Esophagus mucosa (tissue), 1 donor: ENCODE measurements at places on chromosomes 13 and 19. TPM values are rescaled to one million over a fixed set of nuclear protein-coding genes. Genes with fewer than 3 reads are reported as not detected.

DNA sequence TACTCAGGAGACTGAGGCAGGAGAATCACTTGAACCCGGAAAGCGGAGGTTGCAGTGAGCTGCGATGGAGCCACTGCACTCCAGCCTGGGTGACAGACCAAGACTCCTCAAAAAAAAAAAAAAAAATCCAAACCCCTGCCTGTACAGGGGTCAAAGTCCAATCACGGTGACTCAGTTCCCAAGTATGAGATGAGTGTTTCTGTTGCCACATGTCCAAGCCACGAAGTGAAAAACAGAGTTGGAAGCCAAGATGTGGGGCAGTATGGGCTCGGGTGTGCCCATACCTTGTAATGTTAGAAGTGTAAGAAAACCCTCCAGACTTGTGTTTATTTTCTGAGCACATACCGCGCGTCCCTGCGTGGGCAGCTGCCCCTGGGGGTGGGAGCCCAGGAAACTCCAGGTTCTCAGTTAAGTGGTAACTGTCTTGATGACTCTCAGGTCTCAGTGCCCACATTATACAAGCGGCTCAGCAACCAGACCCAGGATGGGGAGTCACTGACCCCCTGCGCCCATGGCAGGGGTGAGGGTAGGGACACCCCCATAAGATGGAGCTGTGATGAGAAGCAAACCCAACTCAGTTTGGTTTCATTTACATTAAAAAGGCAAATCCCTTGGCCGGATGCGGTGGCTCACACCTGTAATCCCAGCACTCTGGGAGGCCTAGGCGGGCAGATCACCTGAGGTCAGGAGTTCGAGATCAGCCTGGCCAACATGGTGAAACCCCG lies 1.2 kb upstream of the GPX4 start:
- peak; percentile 20 for ATAC-seq

- ATAC-seq: no peak
These were observed 1.2 kb downstream of the DAZAP1 start for GRCh38 chr19:1408300-1409203.

DHDH gene
- 1.2 TPM for total RNA-seq

DNA sequence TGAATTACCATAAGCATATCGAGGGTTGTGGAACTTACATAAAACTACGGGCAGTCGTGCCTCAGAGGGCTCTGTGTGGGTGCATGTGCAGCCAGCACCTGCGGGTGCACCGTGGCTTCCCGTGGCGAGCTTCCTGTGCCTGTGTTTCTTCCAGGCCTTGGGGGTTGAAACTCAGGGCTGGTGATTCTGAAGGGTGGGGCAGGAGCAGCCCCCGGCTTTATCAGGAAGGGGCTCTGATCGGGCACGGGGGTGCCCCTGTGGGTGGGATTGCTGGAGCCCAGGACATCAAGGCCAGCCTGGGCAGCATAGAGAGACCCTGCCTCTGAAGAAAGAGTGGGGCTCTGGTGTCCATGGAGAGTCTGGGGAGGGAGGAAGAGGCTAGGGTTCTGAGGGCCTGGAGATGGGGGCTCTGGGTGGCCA lies 11.1 kb downstream of the ATP4B start:
- ATAC-seq: peak; percentile 6

KASH5 gene
- total RNA-seq: not detected

DNA sequence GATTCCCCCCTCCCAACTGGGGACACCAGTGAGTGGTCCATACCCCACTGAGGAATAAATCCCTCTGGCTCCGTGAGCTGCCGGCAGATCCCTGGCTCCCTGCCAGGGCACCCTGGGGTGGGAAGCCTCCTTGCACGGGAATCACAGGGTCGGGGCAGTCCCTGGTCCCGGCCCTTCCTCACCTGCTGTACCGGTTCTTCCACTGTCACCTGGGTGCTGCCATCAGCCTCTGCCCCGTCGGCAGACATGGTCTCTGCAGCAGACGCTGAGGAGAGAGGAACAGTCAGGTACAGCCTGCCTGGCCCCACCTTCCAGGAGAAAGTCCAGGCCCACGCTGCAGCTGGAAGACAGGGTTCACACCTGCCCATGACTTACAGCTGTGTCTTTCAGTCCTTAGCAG lies 6.3 kb downstream of the PLIN3 start:
- peak; percentile 92 for ATAC-seq

DUS3L gene
- total RNA-seq: 24.2 TPM

DNA sequence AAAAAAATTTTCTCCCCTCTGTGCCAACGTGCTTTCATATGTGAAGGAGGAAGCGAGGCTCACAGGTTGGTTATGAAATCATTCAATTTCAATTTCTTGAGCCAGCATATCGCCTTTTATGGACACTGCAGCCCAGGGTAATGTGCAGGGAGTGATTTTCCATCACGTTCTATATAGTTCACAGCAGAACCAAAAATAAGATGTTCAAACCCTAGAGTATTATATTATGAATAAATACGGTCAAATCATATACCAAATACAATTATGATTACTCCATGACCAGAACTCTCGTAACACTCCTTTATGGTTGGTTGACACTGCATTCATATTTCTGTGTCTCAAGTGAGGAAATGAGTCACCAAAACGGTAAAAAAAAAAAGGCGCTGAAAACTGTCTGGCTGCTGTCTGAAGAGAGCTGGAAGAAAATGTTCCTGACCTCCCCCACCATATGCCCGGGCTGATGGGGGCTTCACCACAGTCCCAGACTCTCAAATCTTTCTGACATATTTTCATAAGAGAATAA lies 75.8 kb upstream of the UBAC2 start:
- ATAC-seq: peak; percentile 71

DNA sequence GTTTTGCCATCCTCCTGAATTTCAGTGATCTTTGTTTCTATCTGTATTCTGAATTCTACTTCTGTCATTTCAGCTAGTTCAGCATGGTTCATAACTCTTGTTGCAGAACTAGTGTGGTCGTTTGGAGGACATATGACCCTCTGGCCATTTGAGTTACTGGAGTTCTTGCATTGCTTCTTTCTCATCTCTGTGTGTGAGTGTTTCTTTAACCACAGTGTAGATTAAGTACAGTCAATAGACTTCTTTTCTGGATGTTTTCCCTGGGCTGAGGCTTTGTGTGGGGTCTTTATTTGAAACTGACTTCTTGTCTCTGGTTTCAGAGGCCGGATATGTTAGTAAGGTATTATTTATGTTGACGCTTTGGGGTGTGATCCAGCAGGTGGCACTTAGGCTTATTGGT lies 14.7 kb downstream of the IGFL2 start:
- no peak for ATAC-seq

DNA sequence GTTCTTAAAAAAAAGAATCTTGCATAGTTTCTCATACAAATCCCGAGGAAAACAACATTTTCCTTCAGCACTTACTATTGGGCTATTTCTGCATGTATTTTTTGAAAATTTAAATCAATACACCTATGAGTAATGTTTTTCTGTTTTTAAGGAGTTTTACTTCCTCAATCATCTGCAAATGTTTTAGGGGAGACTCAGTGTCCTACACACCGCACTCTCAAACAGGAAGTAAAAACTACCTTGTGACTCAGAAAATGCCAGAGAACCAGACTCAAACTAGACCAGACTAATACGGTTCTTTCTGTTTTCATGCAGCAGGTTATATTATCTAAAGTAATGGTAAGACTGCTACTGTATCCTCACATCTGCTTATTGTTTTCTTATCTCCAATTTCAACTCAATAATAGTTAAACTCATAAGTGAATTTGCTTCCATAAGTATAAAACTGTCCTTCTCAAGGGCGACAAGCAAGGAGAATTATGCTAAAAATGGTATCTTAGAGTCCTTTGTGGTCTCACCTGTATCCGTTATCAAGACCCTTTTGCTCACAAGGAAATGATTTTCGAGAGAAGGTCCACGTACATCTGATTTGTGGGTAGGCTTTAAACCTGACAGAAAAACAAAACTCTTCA lies 52.5 kb downstream of the FLT3 start:
- peak; percentile 81 for ATAC-seq

KRTDAP gene
- total RNA-seq: 338 TPM

GRCh38 chr19:45070214-45070613 lies 6.1 kb downstream of the ZNF296 start:
- ATAC-seq: no peak

GPC6 gene
- total RNA-seq: 0.96 TPM

DNA sequence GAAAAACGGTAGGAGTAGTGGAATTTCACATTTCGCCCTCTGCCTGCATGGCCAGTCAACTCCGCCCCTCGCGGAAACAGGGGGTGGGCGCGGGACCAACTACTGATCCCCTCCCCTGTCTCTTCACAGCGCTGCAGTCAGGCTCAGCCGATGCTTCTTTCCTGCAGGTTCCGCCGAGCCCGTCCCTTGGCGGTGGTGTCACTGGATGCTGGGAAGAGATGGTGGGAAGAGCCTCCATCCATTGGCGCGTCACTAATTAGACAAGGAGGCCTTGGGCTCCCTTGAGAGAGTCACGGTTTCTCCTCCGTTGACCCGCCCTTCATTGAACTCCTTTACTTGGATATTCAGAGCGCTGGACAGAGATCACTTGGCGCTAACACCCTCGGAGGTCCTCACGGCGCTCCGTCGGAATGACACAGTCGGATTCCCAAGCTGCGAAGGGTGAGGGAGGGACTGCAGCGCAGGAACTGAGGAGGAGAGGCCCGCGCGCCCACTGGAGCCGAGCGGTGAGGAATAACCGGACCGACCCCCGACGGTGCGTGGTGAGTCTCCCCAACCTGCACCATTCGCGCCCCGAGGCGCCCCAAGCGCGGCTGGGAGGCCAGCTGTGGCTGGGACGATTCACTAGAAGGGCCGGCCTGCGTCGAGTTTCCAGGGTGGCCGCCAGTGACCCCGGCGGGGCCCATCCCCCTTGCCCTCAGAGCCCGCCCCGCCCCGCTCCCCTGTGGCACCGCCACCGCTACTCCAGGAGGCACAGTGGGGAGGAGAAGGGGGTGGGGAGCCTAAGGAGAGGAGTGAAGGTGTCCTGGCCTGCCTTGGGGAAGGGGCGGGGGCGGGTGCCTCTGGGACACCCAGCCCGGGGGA lies 11.2 kb upstream of the CEACAM21 start:
- ATAC-seq: peak; percentile 26

GNA15 gene
- 105 TPM for total RNA-seq

DNA sequence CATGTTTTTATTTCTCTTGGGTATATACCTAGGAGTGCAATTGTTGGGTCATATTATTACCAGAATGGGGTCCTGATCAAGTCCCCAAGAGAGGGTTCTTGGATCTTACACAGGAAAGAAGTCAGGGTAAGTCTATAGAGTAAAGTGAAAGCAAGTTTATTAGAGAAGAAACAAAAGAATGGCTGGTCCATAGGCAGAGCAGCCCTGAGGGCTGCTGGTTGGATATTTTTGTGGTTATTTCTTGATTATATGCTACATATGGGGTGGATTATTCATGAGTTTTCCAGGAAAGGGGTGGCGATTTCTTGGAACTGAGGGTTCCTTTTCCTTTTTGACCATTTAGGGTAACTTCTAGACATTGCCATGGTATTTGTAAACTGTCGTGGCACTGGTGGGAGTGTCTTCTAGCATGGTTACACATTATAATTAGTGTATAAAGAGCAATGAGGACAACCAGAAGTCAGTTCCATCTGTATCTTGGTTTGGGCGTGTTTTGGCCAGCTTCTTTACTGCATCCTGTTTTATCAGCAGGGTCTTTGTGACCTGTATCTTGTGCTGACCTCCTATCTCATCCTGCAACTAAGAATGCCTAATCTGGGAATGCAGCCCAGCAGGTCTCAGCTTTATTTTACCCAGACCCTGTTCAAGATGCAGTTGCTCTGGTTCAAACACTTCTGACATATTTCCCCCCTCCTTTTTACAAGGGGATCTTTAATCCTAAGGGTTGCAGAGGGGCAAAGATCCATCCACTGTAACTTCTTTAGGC lies 41.1 kb downstream of the CEACAM1 start:
- no peak for ATAC-seq

- peak; percentile 6 for ATAC-seq
These were observed 567 bp upstream of the SMG9 start for GRCh38 chr19:43755256-43755801.

MIR17HG gene
- total RNA-seq: 3.5 TPM

GRCh38 chr19:43752287-43752875 lies 2.4 kb downstream of the SMG9 start:
- no peak for ATAC-seq

DNA sequence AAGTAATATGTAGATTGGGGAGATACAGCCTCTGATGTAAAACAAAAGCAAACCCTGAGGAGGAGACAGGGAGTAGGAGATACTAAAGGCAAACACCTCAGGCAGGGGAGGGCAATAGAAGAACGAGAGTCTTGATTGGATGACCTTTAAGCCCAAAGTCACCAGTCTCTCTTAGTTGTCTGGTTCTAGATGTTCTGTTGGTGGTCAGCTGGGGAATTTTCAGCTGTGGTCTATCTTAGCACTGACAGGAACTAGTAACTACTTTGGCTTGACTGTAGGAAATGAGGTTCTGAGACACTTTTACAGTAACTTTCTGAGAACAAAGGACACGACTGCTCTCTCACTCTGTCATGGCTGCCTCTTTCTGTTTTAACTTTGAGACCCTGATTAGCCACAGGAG lies 290.7 kb upstream of the MIR17HG start:
- no peak for ATAC-seq

DNA sequence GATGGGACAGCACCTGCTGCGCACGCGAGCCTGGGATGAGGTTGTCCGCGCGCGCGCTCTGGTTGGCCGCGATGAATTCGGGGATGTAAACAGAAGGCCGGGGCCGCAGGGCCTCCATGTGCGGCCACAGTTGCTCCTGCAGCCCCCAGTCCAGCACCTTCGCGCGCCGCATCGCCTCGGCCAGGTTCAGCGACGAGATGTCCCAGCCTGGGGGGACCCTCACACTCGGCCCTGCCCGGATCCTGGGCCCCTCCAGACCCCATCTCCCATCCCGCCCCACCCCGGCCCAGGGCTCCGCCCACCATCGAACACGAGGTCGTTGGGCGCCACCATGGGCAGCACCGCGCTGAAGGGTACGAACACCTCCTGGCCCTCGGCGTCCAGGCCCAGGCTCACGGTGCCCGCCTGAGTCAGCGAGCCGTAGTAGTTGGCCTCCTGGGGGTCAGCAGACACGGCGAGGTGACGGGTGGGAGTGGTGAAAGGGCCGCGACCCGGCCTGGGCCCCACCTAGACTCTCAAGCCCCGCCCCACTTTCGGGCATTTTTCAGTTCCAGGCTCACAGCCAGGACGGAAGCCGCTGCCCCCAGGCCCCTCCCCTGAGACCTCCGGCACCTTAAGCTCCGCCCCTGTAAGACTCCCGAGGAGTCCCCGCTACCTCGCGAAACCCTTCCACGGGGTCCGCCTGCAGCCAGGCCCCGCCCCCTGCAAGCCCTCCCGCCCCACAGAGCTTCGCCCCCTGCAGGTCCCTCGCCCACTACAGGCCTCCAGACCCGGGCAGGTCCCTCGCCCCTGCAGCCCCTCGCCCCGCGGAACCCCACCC lies 1.1 kb downstream of the ISYNA1 start:
- peak; percentile 4 for ATAC-seq

- peak; percentile 44 for ATAC-seq
These were observed 21.0 kb downstream of the SMIM24 start for GRCh38 chr19:3459089-3459881.
